ENCODE measurements at places on chromosomes 11 and 22.

- DNase-seq: no peak
These were observed 25.2 kb downstream of the FLRT1 start for GRCh38 chr11:64060861-64061444.

GRCh38 chr11:93000511-93001476, 31.3 kb downstream of the MTNR1B start:
- no peak for DNase-seq

DNA sequence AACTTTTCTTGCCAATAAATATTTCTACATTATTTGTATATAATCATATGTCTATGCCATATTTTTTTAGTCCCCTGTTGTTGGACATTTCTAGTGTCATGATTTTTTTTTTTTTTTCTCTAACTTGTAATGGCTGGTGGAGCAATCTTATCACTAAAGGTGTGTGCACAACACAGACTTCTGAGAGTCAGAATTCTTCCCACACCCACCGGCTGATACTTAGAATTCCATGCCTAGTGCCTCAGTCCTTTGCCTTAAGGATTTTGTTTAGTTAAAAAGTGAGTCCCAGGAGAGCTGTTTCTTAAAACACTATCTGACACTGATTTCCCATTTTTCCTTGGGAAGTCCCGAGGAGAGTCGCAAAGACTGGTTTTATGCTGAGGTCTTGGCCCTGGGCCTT, 87.7 kb upstream of the BARX2 start:
- no peak for DNase-seq

GRCh38 chr11:28842716-28843115, 734.5 kb downstream of the METTL15 start:
- no peak for DNase-seq

DNA sequence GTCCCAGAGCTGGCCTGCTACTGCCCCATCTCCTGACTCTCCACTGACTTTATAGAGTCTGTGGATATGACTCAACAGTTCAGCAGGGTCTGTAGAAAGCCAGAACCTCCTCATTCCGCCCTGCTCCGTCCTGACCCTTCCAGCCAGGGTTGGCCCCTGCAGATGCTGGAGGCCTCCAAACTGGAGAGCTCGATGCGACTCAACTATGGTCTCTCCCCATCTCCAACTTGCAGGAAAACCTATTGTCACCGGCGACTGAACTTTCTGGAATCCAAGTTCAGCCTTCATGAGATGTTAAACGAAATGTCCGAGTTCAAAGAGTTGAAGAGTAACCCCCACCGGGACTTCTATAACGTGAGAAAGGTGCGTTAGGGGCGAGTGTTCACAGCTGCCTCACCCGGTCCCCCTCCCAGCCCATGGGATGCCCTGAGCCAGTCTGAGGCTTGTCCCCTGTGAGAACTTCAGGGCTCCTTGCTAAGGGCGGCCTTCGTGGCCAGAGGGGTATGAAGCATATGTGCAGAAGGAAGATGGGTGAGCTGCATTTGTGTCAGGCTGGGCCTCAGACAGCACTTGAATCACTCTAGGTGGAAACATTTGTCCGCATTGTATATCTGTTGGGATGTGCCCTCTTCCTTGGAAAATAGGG, 32.1 kb downstream of the AMPD3 start:
- no peak for DNase-seq

DNA sequence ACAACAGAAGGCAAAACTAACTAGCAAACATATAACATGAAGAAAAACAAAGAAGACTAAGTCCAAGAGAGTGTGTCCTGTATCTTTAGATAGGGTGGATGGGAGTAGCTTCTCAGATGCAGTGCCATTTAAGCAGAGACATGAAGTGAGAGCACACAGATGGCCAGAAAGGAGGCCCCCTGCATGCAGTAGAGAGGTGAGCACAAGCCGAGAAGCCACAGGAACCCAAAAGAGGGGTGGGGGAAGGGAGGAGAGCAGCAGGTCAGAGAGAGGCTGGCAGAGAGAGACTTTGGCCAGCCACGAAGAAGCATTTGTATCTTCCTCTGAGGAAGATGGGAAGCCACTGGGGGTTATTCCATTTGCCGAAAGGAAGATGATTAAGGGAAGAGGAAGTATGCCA, 86.7 kb downstream of the NTM start:
- DNase-seq: no peak

DNA sequence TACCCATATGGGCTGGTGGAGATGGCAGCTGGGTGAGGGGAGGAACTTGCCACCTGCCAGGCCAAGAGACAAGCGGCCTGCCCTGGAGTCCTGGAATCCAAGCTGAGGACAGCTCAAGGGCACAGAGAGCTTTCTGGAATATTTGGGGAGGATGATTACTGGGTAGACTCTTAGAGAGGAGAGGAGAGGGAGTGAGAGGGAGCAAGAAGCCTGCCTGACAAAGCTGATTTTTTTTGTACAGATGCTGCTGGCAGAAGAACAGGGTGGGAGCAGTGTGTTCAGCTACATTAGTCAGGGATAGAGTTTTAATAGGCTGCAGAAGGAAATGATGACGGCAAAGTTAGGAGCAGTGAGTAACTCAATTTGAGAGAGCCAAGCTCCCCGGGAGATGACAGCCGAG, 299.3 kb downstream of the NXPE2 start:
- no peak for DNase-seq

GRCh38 chr22:43152357-43153071, 1.2 kb downstream of the TSPO start:
- DNase-seq: no peak

GRCh38 chr11:122882857-122883645, 492 bp downstream of the JHY start:
- DNase-seq: peak; percentile 52

All from left renal pelvis (tissue), 4 donors.